ENCODE measurements at places on chromosomes 6 and 20. TPM values are rescaled to one million over a fixed set of nuclear protein-coding genes. Genes with fewer than 3 reads are reported as not detected.

Gene KCNB1
- 5.1 TPM for total RNA-seq

DNA sequence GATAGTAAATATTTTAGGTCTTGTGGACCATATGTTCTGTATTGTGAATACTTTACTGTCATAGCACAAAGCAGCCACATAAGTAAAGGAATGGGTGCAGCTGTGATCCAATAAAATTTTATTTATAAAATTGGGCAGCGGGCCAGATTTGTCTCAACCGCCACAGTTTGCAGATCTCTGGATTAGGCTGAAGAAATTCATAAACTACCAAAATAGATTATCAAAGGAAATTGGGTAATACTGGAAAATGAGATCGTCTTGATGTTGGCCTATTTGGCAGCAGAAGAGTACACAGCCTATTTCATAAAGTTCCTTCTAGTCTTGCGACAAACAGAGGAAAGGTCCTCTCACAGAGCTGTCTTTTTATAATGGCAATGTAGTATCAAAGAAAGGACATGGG lies 69.8 kb downstream of the DZANK1 start:
- DNase-seq = no peak

GRCh38 chr6:14328163-14328562 lies 210.6 kb downstream of the CD83 start:
- no peak for DNase-seq

Gene SLC13A3
- total RNA-seq = 1.3 TPM

GRCh38 chr6:95636552-95637431 lies 59.5 kb downstream of the MANEA start:
- no peak for DNase-seq

GRCh38 chr20:47600967-47601547 lies 99.4 kb downstream of the NCOA3 start:
- DNase-seq = no peak

Gene CDH22
- total RNA-seq = 0.16 TPM

GRCh38 chr6:147135211-147135681 lies 69.0 kb upstream of the STXBP5 start:
- DNase-seq = no peak

GRCh38 chr6:170159022-170159965 lies 131.6 kb downstream of the DLL1 start:
- DNase-seq = peak; percentile 48

- DNase-seq = no peak
These were observed 20.2 kb upstream of the HLA-DOA start for GRCh38 chr6:33029328-33030184.

- DNase-seq = peak; percentile 84
These were observed 1.2 kb downstream of the DDR1 start for GRCh38 chr6:30885481-30885998.

Gene ARMC2
- total RNA-seq = 4.3 TPM

- no peak for DNase-seq
These were observed 145.4 kb downstream of the PRKN start for GRCh38 chr6:162581988-162582780.

DNA sequence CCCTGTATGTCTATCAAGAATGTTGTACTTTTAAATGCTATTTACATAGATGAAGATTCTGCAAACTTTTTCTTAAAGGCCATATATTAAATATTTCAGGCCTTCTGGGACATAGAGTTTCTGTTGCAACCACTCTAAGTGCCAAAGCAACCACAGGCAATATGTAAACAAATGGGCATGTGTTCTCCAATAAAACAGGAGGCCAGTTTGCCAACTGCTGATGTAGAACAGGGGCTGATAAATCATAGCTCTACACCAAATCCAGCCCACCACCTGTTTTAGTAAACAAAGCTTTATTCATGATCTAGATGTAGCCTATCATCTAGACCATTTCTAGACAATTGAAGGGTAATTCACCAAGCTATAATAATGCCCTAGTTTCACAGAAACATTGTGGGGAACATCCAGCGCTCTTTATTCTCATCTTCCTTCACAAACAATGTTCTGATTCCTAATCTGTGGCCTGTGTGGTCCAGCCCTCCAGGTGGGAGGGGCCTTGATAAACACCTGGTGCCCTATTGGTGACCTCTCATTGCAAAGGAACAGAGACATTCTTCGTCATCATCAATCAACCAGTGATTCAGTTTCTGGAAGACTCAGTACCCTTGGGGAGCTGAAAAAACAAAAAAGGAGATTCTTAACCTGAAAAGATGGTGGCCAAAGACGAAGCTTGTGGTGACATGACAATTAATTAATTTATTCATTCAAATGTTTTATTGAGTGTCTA lies 80.2 kb downstream of the PREP start:
- no peak for DNase-seq

DNA sequence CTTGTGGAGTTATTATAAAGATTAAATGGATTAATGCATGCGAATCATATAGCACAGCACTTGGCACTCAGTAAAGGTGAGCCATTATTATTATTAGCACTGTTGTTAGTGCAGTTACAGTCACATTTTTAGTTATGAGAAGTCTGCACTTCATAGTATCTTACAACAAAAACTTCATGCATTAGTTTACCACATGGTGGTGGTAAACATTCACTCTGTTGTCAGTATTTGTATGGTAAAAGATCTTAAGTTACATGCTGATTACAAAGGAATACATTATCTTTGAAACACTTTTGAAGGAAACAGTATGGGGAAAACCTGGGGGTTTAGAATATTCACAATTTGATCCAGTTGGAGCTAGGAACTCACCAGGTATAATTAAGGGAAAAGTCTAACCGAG lies 20.8 kb downstream of the TMEM14A start:
- no peak for DNase-seq

Gene WFDC2
- total RNA-seq = 43.9 TPM

Gene PRKN
- 7.2 TPM for total RNA-seq

GRCh38 chr6:55913228-55914195 lies 38.1 kb upstream of the BMP5 start:
- no peak for DNase-seq

- DNase-seq = no peak
These were observed 54.4 kb downstream of the GNAS start for GRCh38 chr20:58906894-58907293.

Gene CST2
- total RNA-seq = not detected

GRCh38 chr20:58407966-58408557 lies 19.0 kb downstream of the VAPB start:
- no peak for DNase-seq

DNA sequence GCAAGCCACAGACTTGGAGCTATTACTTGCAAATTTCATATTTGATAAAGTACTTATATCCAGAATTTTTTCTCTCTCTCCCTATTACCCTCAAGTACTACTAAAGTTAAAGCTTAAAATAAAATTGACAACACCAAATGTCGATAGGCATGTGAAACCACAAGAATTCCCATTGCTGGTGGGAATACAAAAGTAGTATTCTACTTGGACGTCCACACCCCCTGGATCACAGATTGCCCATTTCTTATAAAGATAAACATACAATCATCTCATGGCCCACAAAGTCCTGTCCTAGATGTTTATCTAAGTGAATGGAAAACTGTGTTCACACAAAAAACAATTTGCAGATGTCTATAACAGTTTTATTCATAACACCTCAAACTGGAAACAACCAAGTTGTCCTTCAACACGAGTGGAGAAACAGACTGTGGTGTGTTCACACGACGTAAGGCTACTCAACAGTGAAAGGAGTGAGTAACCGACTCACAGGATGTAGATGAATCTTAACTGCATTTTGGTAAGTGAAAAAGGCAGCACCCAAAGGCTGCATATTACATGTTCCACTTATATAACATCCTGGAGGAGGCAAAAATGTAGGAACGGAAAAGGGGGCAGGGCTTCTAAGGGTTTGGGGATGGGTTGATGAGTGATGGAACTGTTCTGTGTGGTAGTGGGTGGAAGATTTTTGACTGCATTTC lies 297.4 kb downstream of the THBS2 start:
- no peak for DNase-seq

DNA sequence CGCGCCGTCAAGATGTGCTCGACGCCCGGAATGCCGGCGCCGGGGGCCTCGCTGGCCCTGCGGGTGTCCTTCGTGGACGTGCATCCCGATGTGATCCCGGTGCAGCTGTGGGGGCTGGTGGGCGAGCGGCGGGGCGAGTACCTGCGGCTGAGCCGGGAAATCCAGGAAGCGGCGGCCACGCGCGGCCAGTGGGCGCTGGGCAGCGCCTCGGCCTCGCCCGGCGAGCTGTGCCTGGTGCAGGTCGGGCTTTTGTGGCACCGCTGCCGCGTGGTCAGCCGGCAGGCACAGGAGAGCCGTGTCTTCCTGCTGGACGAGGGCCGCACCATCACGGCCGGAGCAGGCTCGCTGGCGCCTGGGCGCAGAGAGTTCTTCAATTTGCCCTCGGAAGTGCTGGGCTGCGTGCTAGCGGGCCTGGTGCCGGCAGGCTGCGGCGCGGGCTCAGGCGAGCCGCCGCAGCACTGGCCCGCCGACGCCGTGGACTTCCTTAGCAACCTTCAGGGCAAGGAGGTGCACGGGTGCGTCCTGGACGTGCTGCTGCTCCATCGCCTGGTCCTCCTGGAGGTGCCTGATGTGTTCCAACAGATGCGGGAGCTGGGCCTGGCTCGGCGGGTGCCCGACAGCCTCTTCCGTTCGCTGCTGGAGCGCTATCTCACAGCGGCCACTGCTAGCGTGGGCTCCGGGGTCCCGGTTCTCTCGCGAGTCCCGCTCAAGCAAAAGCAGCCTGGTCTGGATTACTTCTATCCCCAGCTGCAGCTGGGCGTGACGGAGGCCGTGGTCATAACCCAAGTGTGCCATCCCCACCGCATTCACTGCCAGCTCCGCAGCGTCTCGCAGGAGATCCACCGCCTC lies 656 bp downstream of the TDRD6 start:
- no peak for DNase-seq

- no peak for DNase-seq
These were observed 119.9 kb upstream of the CEP85L start for GRCh38 chr6:118771253-118771652.

DNA sequence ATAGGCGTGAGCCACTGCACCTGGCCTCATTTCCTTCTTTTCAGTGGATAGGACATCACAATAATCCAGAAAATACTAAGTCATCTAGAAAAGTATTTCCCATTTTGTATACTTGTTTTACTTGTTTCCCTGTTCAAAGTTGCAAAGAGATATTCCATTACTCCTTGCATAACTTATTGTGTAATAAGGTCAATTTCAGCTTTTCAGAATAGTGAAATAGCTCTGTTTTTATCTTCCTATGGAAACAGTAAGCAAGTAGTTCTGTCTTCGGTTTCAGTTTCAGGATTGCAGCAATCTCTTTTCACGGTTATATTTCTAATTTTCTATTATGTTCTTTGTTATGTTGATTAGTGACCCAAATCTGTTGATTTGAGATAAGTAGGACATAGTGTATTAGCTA lies 6.0 kb downstream of the STX11 start:
- no peak for DNase-seq

DNA sequence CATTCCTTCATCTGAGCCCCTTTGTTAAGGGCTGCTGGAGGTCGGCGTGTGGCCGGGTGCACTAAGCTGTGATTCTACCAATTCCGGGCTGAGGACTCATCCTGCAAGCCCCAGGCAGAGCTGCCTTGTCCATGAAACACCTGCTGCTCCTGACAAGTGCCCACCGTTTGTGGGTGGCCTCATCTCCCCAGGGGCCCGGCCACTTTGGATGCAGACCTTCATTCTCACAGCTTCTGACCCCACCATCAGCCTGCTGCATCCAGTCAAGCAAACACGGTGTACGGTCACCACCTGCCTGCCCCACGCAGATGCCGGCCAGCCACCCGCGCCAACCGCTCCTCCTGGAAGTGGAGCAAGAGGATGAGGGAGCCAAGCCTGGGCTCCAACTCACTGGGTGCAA lies 382.7 kb downstream of the THBS2 start:
- no peak for DNase-seq

DNA sequence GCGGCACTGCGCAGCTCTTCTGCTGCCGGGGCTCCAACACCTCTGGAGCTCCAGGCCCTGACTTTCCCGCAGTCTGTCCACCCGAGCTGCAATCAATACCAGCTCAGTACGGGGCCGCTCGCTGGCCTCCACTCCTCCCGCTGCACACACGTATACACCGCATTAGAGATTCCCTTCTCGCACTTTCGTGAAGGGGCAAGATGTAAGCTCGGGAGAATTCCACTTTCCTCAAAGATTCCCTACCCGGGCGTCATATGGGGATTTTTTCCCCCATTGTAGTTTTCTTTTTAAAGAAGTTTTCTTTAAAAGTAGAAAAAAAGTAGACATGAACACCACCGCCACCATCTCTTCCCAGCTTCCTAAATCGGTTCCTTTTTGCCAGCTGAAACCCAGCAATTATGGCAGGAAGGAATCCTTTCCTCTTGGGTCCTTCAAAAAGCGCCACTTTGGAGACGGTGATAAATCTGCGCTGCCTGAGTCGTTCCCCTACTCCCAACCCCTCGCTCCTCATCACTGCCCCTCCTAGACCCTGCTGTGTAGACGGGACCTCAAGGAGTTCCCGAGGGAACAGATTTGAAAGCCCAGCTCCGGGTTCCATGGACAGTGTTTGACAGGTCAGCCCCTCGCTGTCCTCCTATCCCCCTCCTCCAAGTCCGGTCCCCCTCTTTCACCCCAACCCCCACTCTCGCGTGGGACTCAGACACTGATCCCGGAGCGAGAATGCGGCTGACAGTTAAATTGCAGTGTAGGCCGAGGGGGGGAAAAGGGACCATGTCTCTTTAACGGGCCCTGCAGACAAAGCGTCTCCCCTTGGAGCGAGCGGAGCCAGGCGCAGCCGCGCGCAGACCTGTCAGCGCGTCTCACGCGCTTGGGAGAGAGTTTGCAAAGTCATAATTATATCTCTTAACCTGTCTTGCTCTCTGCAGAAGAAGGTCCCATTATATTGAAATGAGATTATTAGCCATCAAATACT lies 39.5 kb downstream of the NCR2 start:
- DNase-seq = no peak

DNA sequence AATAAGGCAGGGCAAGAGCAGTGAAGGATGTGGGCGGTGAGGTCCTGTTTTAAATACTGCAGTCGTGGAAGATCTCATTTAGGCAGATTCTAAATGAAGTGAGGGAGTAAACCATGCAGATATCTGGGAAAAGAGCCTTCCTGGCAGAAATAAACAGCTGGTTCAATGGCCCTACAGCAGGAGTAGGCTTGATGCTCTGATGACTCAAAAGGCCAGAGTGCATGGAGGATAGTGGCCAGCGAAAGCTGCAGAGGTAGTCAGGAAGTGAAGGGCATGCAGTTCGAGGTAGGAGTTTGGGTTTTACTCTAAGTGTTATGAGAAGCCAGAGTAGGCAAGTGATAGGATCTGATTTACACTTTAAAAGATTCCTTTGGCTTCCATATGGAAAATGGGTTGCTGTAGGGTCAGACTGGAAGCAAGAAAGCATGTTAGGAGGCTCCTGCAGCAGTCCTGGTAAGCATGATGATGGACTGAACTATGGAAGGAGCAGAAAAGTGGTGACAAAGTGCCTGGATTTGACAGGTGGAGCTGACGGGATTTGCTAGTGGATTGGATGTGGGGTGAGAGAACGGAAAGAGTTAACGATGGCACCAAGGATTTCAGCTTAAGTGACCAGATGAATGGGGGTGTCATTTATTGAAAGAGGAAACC lies 150.0 kb downstream of the GJA10 start:
- no peak for DNase-seq

- no peak for DNase-seq
These were observed 224.8 kb upstream of the JAG1 start for GRCh38 chr20:10898552-10898951.

Gene NKAPL
- 2.9 TPM for total RNA-seq

- no peak for DNase-seq
These were observed 314 bp downstream of the FARS2 start for GRCh38 chr6:5261545-5262109.

Data from breast epithelium (tissue), 4 donors.